ENCODE measurements at places on chromosomes 2 and 18.

GRCh38 chr2:25879133-25879730, 945 bp upstream of the ASXL2 start:
- DNase-seq: no peak

DNA sequence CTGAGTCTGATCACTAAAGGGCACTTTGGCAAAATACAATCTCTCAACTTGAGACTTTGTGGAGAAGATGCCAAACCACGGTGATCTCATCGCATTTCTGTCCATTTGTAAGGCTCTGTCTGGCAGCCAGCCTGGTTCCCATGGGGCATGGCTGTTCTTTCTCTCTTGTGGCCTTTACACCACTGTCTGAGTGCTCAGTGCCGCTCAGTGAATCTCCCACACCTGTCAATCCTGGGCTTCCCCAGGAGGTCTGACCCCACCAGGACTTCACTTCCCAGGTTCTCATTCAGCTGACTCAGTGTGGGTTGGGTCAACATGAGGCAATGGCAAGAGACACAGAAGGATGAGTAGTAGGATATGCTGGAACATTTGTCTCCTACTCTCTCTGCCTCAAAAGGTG, 96.8 kb upstream of the TRIB2 start:
- no peak for DNase-seq

DNA sequence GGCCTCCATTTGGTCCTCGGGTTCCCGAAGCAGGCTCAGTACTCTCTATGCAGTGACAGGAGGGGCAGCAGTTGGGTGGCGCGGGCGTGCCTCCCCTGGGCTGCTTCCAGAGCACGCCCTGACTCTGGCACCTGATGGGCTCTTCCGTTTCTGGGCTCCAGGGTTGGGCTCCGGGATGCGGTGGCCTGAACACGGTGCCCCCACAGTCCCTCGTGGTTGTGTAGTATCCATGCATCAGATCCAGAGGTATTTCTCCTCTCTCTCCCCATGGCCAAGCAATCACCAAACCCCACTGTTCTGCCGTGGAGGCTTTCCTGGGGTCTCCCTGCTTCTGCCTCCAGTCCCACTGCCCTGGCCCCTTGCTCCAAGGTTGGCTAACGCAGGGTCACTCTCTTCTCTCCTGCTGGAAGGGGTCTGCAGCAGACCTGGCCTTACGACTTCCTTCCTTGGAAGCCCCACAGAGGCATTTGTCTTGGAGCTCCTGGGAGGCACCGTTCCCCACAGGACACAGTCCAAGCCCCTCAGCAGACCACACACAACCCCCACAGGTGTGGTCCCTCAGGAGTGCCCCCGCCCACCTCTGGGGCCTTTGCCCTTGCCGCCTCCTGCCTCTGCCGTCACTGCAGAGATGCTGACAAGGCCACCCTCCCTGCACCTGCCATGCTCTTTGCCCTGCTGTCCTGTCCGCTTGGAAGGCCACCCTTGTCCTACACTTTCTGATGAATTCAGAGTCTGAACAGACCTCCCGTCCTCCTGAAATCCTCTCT, 136.6 kb upstream of the ASB18 start:
- no peak for DNase-seq

GRCh38 chr18:68397241-68398035, 317.5 kb downstream of the TMX3 start:
- no peak for DNase-seq

- no peak for DNase-seq
These were observed 141.5 kb downstream of the WDSUB1 start for GRCh38 chr2:159144776-159145614.

DNA sequence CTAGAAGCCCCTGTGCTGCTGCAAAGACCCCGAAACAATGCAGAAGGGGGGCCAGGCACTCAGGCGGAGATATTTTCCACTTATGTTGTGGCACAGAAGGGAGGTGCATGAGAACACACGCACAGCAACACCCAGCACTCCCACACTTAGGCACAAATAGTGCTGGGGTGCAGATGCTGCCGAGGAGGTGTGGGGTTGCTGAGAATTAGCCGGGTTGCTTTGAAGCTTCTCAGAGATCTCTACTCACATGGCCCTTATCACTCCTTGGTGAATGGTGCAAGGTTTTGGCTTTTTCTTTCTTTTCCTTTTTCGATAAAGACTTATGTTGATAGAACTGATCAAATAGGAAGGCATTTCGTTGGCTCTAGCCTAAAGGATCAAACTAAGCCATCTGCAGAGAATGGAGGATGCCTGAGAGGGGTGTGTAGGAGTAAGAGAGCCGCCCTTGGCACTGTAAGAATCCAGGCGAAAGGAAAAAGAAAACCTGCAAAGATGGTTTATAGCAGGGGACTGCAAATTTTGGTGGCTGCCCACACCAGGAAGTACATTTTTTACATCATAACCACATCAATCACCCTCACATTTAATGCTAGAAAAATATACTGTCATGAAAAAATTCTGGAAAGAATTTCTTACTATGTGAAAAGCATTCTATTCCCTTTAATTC, 27.9 kb upstream of the FHL2 start:
- DNase-seq: no peak

DNA sequence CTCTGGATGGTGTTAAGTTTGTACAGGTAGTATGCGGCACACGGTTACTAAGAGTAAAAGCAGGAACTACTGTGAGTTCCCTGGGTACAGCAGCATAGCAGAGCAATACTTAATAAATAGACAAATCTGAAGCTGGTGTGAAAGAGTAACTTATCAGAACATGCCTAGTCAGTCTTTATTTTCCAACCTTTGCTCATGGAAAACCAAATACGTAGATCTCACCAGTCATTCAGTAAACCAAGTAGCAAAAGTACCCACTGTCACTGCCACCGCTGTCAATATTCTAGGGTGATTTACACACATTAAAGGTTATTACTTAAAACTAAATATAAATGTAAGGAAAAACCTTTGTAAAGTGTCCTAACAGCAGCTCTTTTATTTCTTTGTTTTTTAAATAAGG, 35.0 kb downstream of the SIGLEC15 start:
- no peak for DNase-seq

DNA sequence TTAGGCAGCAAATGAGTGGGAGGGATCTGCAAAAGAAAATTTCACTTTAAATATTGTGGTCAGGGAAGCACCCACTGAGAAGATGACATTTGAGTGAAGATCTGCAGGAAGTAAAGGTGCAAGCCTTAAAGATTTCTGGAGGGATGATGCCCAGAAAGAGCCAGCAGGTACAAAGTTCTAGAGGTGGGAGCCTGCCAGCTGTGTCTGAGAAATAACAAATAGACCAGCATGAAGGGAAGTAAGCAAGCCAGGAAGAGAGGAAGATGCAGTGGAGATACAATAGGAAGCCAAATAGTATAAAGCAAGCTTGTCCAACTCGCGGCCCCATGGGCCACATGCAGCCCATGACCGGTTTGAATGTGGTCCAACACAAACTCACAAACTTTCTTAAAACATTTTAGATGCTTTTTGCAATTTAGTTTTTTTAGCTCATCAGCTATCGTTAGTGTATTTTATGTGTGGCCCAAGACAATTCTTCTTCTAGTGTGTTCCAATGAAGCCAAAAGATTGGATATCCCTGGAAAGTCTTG, 489.9 kb downstream of the DCC start:
- DNase-seq: no peak

- no peak for DNase-seq
These were observed 41.6 kb downstream of the TOGARAM2 start for GRCh38 chr2:29022679-29023078.

- DNase-seq: no peak
These were observed 56.3 kb downstream of the SRBD1 start for GRCh38 chr2:45554742-45555140.

DNA sequence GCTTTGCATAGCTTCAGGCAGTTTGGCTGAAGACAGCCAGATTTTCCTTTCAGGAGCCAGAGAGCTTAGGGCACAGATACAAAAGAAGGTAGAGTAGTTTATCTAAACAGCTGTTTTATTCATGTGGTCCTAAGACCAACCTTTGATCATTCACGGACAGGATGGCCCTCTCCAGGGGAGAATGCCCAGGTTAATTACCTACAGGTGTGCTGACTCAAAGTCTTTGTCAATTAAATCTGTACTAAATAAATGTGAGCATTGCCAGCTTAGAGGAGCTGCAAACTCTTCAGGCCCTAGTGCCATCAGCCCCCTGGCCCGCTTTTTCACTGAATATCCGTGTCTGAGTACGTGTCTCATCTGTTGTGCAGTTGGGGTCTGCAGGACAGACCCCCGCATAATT, 554.7 kb downstream of the NUP35 start:
- no peak for DNase-seq

GRCh38 chr2:6937157-6937556, 19.9 kb downstream of the RNF144A start:
- DNase-seq: no peak

DNA sequence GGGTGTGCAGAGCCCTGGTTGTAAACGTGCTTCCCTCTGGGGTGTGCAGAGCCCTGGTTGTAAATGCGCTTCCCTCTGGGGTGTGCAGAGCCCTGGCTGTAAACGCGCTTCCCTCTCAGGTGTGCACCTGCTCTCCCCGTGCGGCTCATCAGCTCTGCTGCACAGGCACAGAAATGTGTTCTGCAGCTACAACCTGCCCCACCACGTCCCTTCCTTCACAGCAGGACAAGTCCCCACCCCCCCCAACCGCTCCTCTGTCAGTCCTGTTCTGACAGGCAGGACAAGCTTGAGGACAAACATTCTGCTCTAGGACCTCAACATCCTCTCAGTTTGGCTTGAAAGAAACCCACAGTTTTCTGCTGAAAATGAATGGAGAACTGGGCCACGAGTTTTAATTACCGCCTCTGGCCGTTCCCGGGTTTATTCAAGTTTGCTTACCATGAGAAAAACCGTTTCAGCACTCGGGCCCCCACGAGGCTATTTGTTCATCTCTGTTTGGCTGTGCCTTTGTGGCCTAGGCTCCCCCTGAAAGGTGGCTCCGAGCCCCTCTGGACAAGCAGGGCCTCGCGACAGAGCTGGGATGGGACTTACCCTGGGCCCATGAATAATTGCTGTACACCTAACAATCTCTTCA, 81.0 kb upstream of the ASB18 start:
- DNase-seq: no peak

GRCh38 chr2:71190656-71191569, 36.0 kb downstream of the PAIP2B start:
- DNase-seq: no peak

DNA sequence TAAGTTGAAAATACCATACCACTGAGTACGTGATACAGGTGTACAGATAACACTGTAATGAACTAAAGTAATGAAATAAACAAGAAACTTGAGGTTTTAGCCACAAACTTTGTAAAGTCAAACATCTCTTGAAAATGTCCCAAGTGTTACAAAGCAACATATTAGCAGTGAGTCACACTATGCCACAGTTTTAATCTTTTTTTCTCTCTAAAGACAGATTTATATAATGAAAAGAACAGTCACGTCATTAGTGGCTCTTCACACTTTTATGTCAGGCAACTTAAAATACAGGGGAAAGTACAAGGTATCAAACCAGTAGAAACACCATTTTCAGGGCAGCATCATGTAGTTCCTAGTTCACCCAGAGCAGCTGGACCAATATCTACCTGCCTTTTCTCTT, 42.1 kb downstream of the RAPH1 start:
- DNase-seq: no peak

DNA sequence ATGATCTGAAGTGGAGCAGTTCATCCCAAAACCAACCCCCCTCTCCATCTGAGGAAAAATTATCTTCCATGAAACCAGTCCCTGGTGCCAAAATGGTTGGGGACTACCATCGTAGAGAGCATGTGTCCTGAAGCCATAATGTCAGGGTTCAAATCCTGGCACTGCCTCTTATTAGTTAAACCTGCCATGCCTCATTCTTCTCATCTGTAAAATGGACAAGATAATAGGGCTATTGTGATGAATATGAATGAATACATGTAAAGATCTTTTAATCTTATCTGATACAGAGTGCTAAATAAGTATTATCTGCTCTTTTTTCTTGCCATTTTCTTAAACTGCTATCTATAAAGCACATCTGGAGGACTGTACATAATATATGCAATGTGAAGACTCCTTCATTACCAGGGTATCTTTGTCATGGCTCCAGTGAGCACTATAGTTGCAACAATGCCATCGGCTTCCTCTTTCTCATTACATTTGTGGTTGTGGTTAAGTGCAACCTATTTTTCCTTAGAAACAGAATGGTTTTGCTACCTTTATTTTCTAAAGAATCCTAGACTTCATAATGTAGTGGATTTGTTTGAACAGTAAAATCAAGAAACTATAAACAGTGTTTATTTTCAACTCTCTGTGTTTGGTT, 27.0 kb downstream of the MFSD6 start:
- no peak for DNase-seq

DNA sequence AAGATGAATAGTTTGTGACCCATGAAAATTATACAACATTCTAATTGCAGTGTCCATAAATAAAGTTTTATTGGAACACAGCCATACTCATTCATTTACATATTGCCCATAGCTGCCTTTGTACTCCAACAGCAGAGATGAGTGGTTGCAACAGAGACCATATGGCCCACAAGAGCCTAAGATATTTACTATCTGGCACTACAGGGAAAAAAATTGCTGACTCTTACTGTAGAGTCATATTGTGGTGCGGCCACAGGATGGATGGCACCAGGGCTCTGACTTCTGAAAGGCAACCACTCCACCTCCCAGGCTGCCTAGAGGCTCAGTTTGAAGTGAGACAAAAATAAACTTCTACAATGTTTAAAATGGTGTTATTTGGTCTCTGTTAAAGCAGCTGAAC, 404.0 kb upstream of the ATP5MC3 start:
- no peak for DNase-seq

GRCh38 chr18:78906066-78906465, 73.6 kb upstream of the SALL3 start:
- no peak for DNase-seq

DNA sequence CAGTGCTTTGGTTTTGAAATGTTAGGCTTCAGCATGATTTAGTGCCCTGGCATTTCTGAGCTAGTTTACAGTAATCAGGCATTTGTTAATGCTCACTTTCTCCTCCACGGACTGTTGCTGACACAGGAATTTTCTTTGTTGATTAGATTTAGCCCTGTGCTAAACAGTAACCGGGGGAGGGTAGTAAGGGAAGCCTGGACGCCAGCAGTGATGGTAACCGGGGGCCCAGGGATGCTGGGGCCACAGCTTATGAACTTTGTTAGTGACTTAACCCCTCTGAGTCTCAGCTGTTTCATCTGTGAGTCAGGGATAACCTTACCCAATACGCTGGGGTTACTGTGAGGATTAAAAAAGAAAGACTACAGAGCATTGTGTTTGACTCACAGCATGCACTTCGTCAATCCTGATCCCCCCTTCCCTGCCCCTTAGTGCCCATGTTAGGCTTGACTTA, 33.5 kb downstream of the KLHL29 start:
- DNase-seq: no peak

DNA sequence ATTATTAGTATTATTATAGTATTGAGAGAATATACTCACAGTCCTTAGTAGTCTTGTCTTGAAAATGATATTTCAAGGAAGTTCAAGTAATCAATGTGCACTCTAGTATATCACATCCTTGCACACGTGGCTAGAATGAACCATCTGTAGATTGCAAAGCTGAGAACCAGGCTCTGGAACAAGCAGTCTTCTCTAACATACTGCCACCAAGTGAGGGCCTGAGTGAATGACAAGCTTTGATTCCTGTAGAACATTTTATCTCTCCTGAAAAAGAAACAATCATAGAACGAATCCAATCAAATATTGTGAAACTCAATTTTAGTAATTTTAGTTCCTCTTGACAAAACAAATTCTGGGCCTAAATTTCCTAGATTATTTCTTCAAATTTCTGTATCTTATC, 55.3 kb upstream of the SULT1C3 start:
- no peak for DNase-seq

GRCh38 chr2:187497858-187498463, 49.9 kb upstream of the CALCRL start:
- no peak for DNase-seq

GRCh38 chr2:729376-729861, 52.2 kb upstream of the TMEM18 start:
- no peak for DNase-seq

- DNase-seq: no peak
These were observed 36.6 kb upstream of the IKZF2 start for GRCh38 chr2:213187833-213188532.
